ENCODE measurements at places on chromosomes 2 and 18.

GRCh38 chr2:200300065-200300464 is 6.4 kb upstream of the SPATS2L start:
- DNase-seq, result no peak

GRCh38 chr2:234997389-234997788 is 45.6 kb downstream of the SH3BP4 start:
- no peak for DNase-seq

GRCh38 chr2:62140426-62141141 is 55.3 kb upstream of the B3GNT2 start:
- no peak for DNase-seq

GRCh38 chr2:14633061-14633460 is 544 bp downstream of the LRATD1 start:
- DNase-seq, result no peak

DNA sequence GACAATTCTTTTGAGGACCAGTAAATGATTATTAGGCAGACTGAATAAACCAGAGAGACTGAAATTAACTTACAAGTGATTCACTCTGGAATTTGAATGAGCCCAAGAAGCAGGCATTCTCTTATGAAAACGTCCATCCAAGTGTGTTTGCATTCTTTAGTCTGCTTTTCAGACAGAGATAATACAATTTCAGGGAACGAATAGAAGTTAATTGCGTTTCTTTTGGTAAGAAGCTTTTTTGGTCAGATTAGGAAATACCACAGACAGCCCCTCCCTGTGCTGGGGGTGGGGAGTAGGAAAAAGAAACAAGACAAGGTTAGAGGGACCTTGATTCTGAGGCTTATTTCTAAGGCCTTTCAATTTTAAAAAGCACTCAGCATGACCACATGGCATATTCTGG is 874.4 kb downstream of the SUCLG1 start:
- DNase-seq, result no peak

DNA sequence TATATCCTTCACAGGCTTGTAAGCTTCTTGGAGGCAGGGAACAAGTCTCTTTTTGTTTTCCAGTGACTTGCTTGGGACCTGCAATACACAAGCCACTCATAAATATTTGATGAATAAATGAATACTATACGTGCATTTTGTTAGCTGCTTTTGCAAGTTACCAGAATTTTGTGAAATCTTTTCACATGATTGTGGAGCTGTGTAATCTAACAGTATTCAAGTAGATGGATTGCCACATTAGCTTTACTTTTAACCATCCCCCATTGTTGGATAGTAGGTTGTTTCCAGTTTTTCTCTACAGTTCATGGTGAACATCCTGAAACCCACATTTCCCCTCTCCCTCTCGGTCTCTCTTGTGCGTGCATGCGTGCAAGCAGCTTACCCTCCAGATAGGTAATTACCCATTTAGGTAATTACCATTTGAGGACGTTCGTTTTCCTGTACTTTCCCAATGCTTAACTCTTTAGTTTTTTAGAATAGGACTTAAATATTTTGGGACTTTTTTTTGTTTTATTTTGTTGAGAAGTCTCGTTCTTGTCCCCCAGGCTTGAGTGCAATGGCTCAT is 12.5 kb downstream of the ZNF407 start:
- no peak for DNase-seq

DNA sequence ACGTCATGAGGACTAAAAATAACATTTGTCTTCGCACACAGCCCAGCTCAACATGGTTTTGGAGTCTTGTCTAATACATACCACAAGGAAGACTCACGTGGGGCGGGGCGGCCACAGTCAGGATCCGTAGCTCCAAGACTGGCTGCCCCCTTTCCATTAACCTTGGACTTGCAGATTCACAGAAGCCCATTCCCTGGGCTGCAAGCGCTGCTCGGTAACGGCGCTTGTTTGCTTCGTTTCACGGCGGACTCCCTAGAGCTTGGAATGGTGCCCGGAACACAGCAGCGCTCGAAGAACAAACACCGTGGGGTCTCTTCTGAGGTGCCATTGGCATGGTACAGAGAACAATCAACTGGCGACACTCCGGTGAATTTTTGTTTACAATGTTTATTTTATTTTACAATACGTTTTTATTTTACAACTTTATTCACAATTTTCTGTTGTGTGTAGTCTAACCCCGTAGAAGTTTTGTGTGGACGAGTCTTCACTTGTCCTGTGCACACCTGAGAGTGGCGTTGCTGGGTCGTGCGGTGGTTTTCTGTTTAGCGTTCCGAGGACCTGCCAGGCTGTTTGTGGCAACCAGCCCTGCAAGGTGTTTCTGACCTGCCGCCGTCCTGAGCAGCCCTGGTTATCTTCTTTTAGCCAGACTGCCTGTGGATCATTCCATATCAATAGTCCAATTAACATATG is 126.5 kb downstream of the GALR1 start:
- no peak for DNase-seq

DNA sequence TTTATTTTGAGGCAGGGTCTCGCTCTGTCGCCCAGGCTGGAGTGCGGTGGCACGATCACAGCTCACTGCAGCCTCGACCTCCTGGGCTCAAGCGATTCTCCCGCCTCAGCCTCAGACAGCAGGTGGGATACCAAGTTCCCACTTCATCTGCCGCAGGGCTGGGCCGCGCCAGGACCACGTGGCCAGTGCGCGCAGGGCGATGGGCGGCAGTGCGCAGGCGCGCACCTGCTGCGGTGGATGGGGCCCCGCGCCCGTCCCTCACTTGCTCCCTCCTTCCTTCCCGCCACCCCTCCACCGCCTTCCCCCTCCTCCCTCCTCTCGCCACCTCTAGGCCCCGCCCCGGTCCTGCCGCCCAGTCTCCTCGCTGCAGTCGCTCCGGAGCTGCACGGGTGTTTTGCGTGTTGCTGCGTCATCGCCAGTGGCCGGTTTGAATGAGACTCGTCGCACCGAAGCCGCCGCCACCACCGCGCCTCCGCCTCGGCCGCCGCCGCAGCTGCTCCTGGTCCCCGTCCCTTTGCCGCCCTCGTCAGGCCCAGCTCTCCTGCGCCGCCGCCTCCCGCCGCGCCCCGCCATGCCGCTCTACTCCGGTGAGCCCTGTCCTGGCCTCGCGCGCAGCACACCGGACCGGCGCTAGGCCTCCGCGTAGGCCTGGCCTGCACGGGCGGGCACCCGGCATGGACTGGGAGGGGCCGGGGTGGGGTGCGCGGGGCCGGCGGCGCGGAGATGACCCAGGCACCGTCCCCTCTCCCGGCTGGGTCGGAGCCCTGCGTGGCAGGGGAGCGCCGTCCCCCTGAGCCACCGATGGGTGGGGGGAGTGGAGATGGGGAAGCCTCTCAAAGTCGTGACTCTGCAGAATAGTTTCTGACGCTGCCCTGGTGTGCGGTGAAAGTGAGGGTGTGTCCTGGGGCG is at the start of gene USP14:
Gene USP14 (plus strand): TSS at position 430 of the 909 bp plus-strand sequence. CDS start 142 bp downstream, at position 572.
- peak; percentile 98 for DNase-seq

DNA sequence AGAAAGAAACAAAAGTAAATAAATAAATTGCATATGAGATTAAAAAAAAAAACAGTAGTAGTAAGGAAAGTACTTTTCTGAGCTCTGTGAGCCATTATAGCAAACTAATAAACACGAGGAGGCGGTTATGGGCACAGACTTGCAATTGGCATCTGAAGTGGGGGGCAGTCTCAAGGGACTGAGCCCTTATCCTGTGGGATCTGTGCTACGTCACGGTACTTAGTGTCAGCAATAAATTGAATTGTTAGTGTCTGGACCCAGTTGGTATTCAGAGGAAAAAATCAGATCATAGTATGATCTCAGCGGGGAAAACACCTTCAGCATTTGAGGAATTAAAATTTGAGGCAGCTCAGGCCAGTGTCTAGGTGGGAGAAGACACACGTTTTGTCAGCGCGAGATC is 76.6 kb upstream of the TEX51 start:
- DNase-seq, result no peak

DNA sequence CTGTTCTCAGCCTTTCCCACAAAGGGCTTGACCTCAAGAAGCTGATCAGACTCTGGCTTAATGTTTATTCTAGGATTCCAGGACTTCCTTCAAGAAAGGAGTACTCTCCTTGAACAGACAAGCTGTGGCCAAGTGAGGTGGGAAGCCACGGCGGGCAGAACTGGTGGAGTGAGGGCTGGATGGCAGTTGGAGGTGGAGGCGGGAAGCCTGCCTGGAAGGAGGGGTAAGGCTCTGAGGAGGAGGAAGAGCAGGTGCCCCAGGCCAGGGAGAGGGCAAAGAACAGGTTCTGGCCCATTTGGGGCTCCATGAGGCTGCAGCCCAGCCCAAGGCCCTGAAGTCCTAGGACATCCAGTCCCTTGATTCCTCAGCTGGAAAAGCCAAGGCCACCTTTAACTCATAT is 143.9 kb downstream of the CYP26B1 start:
- DNase-seq, result no peak

DNA sequence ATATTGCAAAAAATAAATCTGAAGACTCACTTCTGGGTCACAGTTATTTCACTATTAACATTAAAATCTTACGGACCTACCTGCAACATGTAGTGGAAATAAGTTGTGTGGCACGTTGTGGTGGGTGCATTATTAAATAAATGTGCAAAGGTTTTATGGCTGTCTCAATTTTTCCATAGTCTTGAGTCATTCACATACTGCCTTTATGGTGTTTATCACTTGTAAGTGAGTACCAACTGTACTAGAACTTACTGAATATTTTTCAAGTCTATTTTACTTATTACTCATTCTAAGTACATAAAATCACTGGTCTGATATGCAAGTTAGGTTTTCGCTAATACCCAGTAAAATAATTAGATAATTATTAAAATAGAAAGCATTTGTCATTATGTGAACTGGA is 47.6 kb upstream of the SLC30A6 start:
- no peak for DNase-seq
